ENCODE measurements at places on chromosomes 1 and 21.

GRCh38 chr1:40838980-40839942, 22.9 kb downstream of the CITED4 start:
- no peak for DNase-seq

GRCh38 chr1:31700468-31701090, 3.2 kb downstream of the COL16A1 start:
- no peak for DNase-seq

- no peak for DNase-seq
Measured at GRCh38 chr21:15645830-15646229, 84.0 kb upstream of the USP25 start.

GRCh38 chr1:41822866-41823265, 95.9 kb downstream of the HIVEP3 start:
- DNase-seq = no peak

- DNase-seq = no peak
Measured at GRCh38 chr1:196774603-196775002, at the start of gene CFHR3. Gene CFHR3, plus strand, starts transcription at chr1:196774840. Its CDS starts 47 bp downstream, at chr1:196774887.

- no peak for DNase-seq
Measured at GRCh38 chr1:59743324-59744091, 71.2 kb upstream of the HOOK1 start.

GRCh38 chr21:41664881-41665765, 101.7 kb downstream of the RIPK4 start:
- no peak for DNase-seq

DNA sequence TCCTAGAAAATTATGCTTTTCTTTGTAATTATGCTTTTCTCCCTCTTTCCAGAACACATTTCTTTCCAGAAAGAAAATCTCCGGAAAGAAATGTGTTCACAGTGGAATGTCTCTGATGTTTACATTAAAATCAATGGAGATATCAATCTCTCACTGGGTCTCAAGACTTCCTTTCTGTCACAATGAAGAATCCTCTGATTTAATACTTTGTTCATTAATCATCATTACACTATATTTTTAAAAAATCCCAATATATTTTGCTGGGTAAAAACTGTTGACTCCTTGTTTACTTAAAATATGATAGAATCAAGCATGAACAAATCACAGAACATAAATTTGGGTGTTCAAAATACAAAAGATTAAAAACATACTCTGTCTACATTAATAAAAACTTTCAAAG, 26.3 kb upstream of the TGFBR3 start:
- no peak for DNase-seq

GRCh38 chr1:212918824-212919223, 31.5 kb upstream of the VASH2 start:
- no peak for DNase-seq

DNA sequence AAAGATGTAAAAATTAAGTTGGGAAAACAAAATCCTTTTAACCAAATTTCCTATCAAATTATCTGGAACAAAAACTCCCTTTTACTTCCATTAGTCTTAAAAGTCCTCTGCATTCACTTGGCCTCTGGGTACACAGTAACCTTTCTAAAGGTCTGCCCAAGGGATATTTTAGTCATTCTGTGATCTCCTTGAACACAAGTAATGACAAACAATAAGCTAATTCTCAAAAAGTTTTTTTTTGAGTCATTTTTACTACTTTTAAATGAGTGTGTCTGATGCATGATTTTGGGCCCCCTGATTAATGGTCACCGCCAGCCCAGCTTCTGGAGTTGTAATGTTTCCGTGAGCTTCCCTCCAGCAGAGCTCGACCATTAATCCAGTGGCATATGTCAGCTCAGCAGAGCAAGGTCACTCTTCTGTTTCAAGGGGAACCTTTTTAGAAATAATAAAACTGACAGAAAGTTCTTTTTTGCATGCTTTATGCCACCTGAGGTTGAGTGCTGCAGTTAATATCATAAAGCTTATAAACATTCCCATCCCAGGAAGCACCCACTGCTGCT, 14.3 kb downstream of the SAMSN1 start:
- no peak for DNase-seq

DNA sequence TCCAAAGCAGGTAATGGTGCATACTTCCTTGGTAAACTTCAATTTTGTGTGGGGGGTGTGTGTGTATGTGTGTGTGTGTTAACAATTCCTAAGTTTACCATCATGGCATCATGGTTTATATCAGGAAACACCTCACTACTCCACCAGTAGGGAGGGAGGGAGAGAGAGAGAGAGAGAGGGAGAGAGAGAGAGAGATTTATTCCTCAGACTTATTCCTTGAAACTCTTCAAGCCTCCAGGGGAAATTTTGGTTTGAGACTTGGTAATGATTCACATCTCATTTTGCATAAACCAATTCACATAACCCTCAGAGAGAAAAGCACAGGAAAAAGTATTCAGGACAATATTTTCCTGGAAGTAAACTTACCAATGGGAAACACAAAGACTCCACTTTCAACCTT, 115.0 kb downstream of the TTLL7 start:
- no peak for DNase-seq

GRCh38 chr1:221734187-221734586, 7.7 kb downstream of the DUSP10 start:
- no peak for DNase-seq

DNA sequence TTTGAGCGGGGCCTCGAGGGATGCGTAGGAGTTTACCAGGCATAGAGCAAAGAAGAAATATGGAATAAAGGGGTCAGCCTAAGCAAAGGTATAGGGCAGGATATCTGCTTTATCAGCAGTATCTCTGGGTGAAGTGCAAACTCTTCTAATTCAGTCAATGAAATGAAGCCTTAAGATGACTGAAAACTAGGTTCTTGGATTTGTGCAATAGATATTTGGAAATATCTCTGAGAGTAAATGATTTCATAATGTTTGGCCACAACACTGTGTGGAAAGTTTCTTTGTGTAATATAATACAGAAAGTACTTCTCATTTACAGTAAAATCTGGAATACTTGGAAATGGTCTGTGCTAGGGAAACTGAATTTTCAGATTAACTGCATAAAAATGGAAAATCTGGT, 26.1 kb downstream of the KCNJ15 start:
- DNase-seq = no peak

DNA sequence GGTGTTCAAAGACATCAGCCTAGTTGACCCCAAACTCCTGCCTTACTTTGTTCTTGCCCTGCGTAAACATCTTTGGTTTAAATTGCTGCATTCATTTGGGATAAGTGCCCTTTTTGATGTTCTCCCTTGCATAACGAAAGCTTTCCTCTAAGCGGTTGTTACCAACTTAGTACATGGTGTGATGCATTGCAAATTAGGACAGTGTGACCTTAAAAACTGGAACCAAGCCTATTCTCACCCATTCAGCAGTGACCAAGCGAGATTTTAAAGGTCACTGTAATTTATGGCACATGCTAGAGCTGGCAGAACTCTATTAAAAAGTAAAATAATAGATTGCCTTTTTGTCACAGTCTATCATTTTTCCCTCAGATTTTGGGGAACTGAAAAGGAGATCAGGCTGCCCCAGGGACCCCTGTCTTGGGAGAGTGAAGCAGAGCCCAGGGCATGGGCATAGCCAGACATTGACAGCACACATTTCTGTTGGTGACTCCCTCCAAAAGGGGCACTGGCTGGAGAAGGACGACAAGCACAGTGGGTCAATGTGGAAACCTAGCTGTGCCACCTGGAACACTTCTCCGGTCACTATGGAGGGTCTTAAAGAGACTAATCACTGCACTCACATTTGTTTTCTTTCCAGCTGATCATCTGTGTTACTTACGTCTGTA, 63.9 kb downstream of the KCNK1 start:
- no peak for DNase-seq

DNA sequence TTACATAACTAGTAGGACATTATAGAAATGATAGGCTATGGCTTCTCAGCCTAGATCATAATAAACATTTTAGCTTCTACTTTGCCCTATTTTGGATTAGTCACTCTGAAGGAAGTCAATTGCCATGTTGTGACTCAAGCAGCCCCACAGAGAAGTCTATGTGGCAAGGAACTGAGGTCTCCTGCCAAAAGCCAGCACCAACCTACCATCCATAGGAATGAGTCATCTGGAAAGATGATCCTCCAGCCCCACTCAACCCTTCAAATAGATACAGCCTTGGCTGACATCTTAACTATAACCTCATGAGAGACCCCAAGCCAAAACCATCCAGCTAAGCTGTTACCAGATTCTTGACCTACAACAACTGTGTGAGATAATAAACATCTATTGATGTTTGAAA, 76.3 kb upstream of the BEND5 start:
- no peak for DNase-seq

- no peak for DNase-seq
Measured at GRCh38 chr1:177779166-177779965, 190.5 kb downstream of the SEC16B start.

DNA sequence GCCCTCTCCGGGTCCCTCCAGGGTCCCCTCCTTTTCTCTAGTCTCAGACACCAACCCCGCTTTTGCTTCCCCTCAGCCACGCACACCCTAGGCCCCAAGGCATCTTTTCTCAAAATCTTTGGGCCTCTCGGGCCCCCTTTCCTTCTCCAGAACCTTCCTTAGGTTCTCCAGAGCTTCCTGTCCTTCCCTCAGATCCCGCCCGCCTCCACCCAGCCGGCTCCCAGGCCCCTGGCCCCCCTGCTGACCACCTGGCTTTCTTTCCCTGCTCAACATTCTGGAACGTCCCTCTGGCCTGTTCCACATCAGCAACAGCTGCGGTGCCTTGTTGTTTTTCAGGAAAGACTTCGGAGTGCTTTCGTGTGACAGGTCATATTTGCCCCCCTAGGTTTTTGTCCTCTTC, 1.2 kb downstream of the ZDHHC18 start:
- DNase-seq = no peak

GRCh38 chr1:161719325-161719611, 2.1 kb upstream of the FCRLB start:
- no peak for DNase-seq

- peak; percentile 91 for DNase-seq
Measured at GRCh38 chr1:151547119-151547899, 7.2 kb downstream of the TUFT1 start.

GRCh38 chr1:912740-913301, 10.9 kb upstream of the SAMD11 start:
- DNase-seq = no peak

DNA sequence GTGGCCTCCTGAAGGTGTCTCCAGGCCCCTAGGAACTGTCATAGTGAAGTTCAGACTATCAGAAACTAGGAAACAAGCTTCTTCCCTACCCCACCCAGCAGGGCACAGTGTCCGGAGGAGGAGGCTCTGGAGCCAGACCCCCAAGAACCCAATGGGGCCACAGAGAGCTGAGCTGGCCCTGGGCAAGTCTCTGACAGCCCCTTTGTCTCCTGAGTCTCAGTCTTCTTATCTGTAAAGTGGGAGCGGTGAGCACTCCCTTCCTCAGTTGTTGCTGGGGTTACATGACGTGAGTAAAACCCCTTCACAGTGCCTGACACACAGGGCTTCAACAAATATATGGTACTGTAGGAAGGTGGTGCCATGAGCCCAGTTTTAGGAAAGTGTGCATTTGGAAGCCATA, 675.8 kb downstream of the MATN1 start:
- no peak for DNase-seq

GRCh38 chr1:101004061-101004460, 21.5 kb downstream of the DPH5 start:
- DNase-seq = no peak

- no peak for DNase-seq
Measured at GRCh38 chr1:152224093-152224492, at the start of gene HRNR. Gene HRNR, minus strand, starts transcription at chr1:152224193. Its CDS starts 940 bp downstream, at chr1:152223253.

GRCh38 chr1:193494368-193494767, 308.0 kb upstream of the B3GALT2 start:
- DNase-seq = no peak

DNA sequence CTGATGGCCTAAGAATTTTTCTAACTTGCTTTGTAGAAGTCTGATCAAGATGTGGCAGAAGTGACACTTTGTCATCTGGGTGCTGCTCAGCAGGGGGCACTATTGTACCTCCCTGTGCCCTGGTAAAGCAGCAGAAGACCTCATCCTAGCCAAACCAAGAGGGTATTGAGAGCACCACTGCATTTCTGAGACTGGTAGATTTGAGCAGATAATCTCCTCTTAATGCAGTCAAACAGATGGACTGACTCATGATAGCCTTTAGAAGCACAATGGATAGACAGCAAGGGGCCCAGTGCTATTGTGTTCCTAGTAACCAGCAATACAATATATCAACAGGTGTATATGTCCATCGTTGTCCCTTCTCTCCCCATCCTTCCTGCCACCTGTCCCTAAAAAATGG, 5.7 kb downstream of the TPM3 start:
- DNase-seq = no peak

DNA sequence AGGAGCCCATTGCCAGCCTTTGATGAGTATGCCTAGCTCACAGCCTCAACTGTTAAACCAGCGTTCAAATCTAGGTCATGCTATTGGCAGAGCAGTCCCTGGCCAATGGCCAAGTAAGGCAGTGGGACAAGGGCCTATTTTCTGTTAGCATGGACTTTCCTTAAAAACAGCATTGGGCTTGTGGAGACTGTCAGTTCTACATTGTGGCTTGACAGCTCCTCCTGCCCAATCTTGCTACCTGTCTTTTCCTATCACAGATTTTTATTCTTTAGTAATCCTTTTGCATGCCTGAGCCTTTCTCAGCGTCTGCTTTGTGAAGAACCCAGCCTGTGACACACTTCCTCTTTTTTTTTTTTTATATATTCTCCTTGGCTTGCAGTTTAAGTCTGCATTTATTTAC, 56.4 kb downstream of the DIP2A start:
- DNase-seq = no peak

GRCh38 chr21:42056468-42056867, 14.6 kb upstream of the UMODL1 start:
- DNase-seq = no peak

- DNase-seq = no peak
Measured at GRCh38 chr1:112788561-112788960, 73.4 kb upstream of the PPM1J start.

GRCh38 chr1:153945131-153945794, 1.3 kb downstream of the DENND4B start:
- no peak for DNase-seq

GRCh38 chr1:162757476-162757875, 33.0 kb upstream of the HSD17B7 start:
- no peak for DNase-seq

- no peak for DNase-seq
Measured at GRCh38 chr21:33019885-33020557, 5.7 kb upstream of the OLIG2 start.

- no peak for DNase-seq
Measured at GRCh38 chr1:202623075-202623474, 87.2 kb downstream of the SYT2 start.

GRCh38 chr1:60732977-60733401, 349.4 kb upstream of the NFIA start:
- no peak for DNase-seq

- no peak for DNase-seq
Measured at GRCh38 chr1:208929575-208929974, 653.9 kb upstream of the CAMK1G start.

DNA sequence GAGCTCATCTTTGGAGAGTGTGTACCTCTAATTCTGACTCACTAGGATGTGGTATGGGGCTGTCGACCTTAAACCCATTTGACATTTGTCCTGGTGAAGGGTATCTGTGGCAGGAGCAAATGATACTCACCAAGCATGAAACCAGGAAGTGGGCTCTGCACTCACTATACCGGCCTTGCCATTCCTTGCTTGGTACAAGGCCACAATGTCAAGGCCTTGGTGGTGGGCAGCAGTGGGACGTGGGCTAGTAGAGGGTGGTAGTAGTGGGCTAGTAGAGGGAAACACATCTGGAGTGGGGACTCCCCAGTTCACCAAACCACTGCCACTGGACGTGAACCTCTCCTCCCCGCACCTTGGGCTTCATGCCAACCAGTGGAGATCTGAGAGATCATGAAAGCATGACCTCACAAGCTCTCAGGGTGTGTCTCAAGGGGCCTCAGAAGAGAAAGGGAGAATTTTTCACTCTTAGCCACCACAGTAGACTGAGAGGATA, 11.5 kb downstream of the TNFSF4 start:
- DNase-seq = no peak
